ENCODE measurements at places on chromosomes 13 and 19. TPM values are rescaled to one million over a fixed set of nuclear protein-coding genes. Genes with fewer than 3 reads are reported as not detected.

GRCh38 chr19:48817585-48818124, 6.8 kb upstream of the BCAT2 start:
- H3K27me3 ChIP-seq: no peaks in the 10 kb centered on the region
- no peak overlapping the region for H3K27ac ChIP-seq
- no peak overlapping the region for H3K4me3 ChIP-seq
- H3K4me1 ChIP-seq: no peaks in the 10 kb centered on the region

The CYP2F1 gene
- not detected for total RNA-seq

DNA sequence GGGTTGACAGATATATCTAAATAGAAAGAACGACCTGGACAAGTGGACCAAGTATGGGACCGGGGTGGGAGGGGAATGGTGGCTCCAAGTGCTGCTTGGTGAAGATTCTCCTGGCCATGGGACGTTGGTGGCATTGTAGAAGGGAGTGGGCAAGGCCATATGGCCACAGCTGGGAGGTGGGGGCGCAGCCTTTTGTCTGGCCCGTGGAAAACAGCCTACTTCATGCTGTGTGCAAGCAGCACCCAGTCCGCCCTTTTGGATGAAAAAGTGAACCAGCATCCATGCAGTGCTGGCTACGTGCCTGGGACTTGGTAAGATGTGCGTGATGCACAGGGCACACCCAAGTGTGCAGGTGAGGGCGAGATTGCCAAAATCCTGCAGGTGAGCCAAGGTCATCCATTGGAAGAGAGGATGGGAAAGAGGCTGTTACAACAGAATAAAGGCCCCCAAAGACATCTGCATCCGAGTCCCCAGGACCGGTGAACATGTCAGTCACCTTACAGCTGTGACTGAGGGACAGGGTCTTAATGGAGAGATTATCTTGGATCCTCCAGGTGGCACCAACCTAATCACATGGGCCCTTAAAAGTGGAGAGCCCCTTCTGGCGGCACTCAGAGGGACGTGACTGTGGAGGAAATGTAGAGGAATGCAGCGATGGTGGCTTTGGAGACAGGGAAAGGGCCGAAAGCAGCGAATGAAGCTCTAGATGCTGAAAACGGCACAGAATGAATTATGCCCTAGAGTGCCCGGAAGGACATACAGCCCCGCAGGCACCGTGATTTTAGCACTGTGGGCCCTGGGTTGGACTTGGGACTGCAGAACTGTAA, 40.8 kb downstream of the TEX29 start:
- H3K27me3 ChIP-seq: no peaks in the 10 kb centered on the region
- no peak overlapping the region for H3K27ac ChIP-seq
- no peaks in the 10 kb centered on the region for H3K36me3 ChIP-seq
- no peaks in the 10 kb centered on the region for H3K4me1 ChIP-seq

DNA sequence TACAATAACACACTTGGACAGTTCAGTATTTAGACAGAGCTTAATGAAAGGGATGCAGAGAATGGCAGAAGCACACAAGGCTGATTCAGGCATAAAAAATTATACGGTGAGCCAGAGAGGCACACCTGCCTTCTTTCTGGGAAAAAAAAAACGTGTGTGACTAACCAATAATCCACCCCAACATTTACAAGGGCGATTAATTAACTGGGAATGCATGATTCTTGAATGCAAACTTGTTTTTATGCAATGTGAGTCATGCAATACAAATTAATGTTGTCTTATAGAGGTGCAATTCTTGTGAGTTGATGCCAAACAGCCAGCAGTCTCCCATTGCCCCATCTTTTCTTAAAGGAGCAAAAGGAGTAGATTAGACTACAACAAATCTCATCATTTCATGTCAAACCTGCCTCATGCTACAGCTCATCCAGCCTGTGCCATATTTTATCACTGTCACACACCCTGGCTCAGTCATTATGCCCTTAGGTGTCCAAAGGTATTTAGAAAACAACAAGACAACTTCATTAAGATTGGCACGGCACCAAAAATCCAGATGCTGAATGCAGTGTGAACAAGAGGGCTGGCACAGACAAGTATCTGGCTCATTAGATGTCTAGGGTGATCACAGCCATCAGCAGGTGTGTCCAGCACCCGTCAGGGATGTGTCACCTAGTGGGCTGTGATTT, 721.1 kb downstream of the EFNB2 start:
- H3K4me1 ChIP-seq: no peaks in the 10 kb centered on the region
- no peak for DNase-seq
- no peaks in the 10 kb centered on the region for H3K36me3 ChIP-seq
- H3K4me3 ChIP-seq: no peak overlapping the region

DNA sequence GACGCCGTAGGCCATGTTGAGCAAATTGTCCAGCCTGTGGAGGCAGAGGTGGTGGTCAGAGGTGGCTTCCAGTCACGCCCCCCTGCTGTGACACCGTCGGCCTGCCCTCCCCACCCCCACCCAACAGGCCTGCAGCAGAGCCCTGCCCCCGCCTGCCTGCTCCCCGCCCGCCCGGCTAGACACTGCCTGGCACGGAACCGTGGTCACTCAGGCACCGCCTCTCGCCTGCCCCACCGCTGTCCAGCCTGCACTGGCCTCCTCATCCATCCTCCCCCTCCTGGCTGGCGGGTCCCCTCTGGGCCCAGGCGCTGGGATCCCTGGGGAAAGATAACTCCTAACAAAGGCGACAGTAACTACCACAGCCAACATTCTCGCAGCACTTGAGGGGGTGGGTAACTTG, 21.7 kb downstream of the PRKCSH start:
- no peaks in the 10 kb centered on the region for H3K4me1 ChIP-seq
- no peaks in the 10 kb centered on the region for H3K27me3 ChIP-seq
- H3K36me3 ChIP-seq: no peaks in the 10 kb centered on the region
- no peak overlapping the region for H3K27ac ChIP-seq
- DNase-seq: no peak
